ENCODE measurements at places on chromosomes 11 and 22.

DNA sequence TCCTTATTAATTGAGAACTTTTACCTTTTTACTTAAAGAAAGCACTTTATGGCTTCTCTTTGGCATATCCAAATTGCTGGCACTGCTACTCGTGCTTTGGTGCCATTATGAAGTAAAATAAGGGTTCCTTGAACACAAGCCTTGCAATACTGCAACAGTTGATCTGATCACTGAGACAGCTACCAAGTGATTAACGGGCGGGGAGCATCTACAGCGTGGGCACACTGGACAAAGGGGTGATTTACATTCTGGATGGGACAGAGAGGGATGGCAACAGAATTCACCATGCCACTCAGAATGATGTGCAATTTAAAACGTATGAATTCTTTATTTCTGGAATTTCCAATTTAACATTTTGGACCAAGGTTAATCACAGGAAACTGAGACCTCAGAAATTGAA, 7.7 kb downstream of the CHRDL2 start:
- DNase-seq = no peak

DNA sequence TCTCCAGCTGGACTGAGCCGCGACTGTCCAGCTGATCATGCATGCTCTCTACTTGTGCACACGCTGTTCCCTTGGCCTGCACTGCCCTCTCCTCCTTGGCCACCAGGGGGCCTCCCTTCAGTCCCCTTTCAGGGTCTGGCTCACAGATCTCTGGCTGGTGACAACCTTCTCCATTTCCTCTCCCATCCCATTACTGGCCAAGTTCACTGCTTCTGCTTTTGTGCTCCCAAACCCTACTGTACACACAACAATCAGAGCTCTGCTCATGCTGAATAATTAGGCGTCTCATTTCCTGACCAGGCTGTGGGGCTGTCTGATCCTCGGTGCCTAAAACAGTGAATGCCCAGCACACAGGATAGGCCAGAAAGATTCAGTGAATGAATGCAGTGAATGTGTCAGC, 224.0 kb upstream of the NARS2 start:
- DNase-seq = no peak

DNA sequence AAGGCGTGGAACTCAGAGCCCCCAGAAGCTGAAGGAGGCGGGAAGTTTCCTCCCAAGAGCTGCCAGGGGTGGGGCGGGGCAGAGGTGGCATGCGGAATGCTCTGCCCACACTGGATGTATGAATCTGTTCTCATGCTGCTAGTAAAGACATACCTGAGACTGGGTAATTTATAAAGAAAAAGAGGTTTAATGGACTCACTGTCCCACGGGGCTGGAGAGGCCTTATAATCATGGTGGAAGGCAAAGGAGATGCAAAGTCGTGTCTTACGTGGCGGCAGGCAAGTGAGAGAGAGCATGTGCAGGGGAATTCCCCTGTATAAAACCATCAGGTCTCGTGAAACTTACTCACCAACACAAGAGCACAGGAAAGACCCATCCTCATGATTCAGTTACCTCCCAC, 57.6 kb downstream of the SMIM38 start:
- no peak for DNase-seq

DNA sequence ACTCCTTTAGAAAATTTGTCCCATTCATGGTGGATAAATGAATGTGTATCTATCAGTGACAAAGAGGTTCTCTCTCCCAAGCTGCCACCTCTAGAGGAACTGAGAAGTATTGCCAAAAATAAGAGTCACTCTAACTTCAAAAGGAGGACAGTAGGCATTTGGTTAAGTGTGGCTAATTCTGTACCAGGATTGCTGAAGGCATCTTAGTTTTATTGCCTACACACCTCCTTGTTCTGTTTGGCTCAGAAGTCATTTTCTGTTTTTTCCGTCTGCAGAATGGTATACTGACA, 189.0 kb upstream of the MPPED2 start:
- no peak for DNase-seq

DNA sequence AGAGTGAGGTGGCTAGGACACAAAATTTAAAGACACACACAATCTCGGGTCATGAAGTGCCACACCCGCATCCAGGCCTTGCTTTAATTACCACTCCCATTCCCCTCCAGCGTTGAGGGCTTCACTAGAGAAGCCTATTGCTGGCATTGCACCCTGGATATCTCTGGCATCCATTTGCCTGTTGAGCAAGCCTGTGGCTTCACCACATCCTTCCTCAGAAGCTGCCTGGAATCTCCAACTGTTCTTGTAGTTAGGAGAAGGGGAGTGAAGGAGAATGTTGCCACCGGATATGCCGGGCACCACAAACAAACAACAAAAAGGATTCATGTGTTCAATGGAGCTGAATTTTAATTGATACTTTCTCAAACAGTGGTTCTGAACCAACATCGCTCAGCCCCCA, 34.4 kb upstream of the RCN1 start:
- DNase-seq = no peak

DNA sequence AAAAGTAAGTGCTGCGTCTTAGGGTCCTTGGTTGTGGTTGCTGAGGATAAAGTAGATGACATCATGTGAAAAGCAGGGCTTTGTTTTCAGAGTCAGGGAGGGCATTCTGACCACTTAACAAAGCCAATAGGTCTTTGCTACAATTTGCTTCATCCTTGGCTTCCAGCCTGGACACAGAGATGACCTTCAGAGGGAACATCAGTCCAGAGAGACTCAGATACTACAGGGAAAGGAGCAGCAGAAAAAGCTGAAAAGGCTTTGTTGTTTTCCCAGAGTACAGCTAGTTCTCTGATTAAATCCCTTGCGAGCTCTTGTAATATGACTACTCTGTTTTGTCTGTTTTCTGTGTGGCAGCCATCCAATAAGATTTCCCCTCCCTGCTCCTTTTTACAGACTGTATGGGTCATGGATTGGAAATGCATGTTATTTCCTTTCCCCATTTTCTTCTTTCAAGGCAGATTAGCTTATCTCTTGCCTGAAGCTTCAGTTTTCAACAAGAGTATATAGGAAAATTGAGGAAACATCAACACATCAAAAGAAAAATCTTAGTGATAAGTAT, 31.9 kb downstream of the ATG13 start:
- DNase-seq = no peak

DNA sequence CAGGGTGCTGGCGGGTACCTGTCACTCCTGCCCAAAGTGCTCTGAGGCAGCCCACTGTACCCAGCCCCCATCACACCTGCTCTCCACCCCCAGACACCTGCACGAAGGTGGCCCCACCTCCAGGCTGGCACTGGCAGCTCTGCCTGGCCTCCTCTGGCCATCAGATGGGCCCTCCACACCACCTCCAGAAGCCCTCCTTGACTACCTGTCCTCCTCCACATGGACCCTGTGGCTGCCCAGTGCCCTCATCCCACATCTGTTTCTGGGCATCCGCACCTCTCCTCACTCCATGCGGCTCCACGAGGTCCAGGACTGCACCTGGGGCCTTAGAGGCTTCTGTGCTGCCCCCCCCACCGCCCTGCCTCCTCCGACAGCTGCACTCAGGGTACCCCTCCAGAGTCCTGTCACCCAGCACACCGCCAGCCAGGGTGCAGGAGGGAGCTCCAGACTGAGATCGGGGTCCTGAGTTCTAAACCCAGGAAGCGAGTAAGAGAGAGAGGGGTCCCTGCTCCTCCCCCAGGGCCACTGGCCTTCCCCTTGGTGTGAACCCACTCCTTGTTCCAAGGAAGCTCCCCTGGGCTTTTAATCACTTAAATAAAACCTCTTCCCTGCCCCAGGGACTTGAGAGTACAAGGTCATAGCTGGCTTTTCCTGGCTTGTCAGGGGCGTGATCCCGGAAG, 1.7 kb downstream of the CTSD start:
- DNase-seq = no peak

GRCh38 chr11:33772300-33772699, 2.0 kb downstream of the FBXO3 start:
- DNase-seq = no peak

DNA sequence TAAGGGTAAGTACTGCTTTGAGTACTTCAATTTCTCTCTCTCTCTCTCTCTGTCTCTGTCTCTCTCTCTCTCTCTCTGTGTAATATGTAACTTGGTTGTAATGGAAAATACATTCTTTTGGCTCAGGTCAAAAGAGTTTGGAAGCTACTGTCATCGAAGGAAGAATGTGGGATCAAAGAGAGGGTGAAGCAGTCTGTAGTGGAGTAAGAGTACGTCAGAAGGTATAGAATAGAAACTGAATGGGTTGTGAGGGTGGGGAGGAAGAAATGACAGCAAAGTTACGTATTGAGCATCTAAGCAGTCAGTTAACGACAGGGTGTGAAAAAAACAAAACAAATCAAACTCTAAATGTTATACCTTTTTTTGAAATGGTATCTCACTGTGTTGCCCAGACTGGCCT, 10.0 kb downstream of the NCAM1 start:
- no peak for DNase-seq

- no peak for DNase-seq
Observed at GRCh38 chr22:35054064-35054463, 11.9 kb upstream of the ISX start.

GRCh38 chr11:77183431-77183984, 55.5 kb downstream of the MYO7A start:
- DNase-seq = no peak

DNA sequence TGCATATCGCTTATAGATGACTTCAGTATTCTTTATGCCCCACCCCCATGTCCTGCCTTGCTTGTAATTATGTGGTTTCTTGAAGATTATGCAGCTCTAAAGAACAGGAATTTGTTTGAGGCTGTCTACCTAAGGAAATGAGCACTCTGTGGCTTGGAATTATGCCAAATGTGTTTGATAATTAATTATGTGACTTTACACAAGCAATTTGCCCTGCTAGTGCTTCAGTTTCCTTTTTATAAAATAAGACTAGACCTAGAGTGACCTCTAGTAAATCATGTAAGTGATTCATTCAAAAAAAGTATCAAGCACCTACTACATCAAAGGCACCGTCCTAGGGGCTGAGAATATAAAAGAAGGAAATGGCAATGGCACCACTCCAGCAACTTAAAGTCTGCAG, 491.5 kb upstream of the KIRREL3 start:
- DNase-seq = no peak

- DNase-seq = no peak
Observed at GRCh38 chr22:29617922-29618629, 14.6 kb downstream of the NF2 start.

GRCh38 chr11:101516546-101516945, 67.3 kb downstream of the TRPC6 start:
- DNase-seq = no peak

GRCh38 chr22:46587061-46587460, 33.1 kb upstream of the GRAMD4 start:
- DNase-seq = no peak

DNA sequence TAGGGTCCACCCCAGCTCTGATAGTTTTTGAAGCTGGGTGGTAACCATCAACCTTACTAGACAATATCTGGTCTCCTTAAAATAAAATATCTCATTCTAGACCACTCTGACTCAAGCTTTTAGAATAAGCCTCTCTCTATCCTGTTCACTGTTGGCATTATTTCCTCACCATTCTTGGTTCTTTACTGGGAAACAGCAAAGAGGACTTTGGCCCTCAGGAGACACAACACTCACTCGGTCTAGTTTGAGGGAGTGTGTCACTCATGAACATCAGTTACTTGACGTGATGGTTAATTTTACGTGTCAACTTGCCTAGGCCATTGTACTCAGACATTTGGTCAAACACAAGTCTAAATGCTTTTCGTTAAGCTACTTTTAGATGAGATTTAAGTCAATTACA, 110.6 kb downstream of the FAM76B start:
- DNase-seq = no peak

DNA sequence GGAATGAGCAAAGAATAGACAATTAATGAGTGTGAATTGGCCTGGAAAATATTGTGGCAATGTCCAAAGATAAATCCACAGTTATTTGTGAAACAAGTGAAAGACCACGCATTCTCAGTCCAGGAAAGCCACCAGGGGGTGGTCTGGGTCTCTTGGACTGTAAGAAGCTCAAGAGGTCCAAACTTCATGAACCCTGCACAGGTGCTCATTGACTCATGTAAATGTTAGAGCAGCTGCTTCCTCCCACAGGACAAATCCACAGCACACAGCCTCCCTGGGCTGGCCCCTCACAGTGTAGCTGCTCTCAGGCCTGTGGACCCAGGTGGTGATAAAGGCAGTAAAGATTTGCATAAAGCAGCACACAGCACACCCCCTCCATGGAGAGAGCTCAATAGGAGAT, 114.0 kb downstream of the ZNF280B start:
- no peak for DNase-seq

DNA sequence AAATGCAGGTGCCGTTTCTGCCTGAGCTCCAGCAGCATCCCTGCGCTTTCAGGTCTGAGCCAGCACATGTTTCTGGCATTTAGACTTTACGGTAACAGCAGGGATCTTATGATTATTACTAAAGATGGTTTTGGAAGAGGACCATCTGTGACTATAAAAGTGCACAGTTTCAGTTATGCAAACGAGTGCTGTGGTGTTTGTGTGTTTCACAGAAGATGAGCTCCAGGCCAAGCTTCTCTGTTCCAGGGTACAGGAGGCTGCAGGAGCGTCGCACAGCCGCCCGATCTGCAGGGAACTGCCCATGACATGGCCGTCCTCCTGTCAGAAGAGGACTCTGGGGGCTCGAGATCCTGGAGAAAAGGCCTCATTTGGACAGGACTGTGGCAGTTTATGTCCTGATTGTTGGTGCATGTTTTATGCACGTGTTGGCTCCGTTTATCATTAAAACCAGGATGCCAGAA, 297.3 kb downstream of the TBC1D22A start:
- no peak for DNase-seq

GRCh38 chr11:106697058-106697457, 321.2 kb downstream of the GUCY1A2 start:
- no peak for DNase-seq

DNA sequence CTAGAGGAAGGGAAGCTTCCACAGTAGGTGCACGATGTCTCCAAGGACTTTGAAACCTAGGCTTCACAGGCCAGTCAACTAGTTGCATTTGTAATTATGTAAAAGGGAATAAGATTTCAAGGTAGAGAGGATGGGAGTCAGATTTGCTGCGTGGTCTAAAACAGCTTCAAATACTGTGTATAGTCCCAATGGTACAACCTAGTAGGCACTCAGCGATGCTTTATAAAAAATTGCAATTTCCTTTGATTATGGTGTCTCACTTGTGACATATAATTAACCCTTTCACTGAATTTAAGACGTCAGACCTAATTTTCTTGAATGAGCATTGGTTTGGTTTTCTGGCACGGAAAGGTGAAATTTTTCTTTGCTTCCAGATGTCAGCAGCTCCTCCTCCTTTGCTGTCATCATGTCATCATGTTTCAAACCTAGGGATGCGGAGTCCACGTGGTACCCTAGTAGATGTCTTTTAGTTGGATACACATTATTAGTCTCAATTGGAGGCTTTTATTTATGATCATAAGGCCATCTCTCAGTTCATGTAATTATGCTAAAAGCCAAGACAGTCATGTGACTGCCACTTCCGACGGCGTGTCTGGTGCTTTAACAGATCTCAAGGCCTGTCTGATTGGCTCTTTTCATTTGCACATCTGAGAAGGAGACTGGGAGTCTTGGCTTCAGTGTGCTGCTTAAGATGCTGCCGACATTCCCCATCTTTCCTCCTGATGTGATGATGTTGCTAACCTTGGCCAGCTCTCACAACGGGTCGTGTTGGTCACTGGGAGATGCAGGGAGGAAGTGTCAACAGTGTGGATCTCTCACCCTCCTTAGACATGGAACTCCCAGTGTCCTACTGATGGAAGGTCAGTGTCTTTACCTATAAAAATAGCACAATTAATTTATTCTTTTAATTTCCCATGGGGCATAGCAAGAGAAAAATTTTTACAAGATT, 134.0 kb downstream of the HIPK3 start:
- no peak for DNase-seq

All from NCI-H1930 (cell line).